A172 (cell line): ENCODE measurements at places on chromosomes 3 and 15. TPM values are rescaled to one million over a fixed set of nuclear protein-coding genes. Genes with fewer than 3 reads are reported as not detected.

Gene CLDN11
- total RNA-seq, result not detected in 2 replicates

DNA sequence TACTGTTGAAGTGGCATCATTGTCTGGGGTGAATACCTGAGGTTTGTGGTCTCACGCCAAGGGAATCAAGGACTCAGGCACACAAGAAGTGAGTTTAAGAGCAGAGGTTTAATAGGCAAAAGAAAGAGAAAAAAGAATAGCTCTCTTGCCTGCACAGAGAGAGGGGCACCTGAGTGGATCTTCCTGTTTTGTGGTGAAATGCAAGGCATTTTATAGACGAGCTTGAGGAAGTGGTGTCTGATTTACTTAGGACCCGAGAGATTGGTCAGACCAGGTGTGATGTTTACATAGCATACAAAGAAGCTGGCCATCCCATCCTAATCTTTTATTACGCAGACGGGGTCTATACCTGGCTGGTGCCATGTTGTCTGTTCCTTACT lies 13.2 kb downstream of the CCR5 start:
- no peak for DNase-seq

DNA sequence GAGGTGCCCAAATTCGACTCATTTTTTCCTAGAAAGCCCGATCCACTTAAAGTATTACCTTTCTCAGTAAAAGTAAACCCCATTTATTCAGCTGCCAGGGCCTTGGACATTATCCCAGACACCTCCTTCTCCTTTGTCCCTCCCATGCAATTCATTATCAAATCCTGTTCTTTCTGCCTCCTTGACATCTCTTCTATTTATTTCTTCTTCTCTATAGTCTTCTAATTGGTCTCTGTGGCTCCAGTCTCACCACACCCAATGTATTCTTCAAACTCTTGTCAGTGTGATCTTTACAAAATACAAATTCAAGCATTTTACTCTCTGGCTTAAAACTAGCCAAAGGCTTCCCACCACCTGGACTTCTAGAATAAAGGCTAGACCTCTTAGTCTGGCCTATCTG lies 120.3 kb downstream of the IL20RB start:
- no peak for DNase-seq

Gene PARP3
- 41.4 and 45.4 TPM in 2 replicates for total RNA-seq

DNA sequence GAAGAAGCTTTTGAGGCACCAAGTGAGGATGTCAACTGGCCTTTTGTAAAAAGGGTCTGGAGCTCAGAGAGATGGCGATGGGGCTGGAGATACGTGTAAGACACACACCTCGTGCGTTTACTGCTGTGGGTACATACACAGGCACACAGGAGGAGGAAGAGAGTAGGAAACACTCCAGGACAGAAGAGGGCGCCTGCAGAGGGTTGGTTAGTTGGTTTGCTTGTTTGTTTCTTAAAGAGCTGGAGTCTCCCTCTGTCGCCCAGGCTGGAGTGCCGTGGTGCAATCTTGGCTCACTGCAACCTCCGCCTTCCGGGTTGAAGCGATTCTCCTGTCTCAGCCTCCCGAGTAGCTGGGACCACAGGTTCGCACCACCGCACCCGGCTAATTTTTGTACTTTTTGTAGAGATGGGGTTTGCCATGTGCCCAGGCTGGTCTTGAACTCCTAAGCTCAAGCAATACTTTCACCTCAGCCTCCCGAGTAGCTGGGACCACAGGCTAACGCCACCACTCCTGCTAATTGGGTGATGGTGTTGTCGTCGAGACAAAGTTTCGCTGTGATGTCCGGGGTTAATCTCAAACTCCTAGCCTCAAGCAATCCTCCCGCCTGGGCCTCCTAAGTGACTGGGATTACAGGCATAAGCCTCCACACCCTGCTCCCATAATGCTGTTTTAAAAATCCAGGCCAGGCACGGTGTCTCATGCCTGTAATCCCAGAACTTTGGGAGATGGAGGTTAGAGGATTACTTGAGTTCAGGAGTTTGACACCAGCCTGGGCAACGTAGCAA lies 1.3 kb upstream of the PRR20G start:
- DNase-seq, result no peak

Gene SOX2
- total RNA-seq, result 3.4 and 4.3 TPM in 2 replicates

- DNase-seq, result no peak
These were observed 125.3 kb upstream of the THBS1 start for GRCh38 chr15:39455471-39455991.

DNA sequence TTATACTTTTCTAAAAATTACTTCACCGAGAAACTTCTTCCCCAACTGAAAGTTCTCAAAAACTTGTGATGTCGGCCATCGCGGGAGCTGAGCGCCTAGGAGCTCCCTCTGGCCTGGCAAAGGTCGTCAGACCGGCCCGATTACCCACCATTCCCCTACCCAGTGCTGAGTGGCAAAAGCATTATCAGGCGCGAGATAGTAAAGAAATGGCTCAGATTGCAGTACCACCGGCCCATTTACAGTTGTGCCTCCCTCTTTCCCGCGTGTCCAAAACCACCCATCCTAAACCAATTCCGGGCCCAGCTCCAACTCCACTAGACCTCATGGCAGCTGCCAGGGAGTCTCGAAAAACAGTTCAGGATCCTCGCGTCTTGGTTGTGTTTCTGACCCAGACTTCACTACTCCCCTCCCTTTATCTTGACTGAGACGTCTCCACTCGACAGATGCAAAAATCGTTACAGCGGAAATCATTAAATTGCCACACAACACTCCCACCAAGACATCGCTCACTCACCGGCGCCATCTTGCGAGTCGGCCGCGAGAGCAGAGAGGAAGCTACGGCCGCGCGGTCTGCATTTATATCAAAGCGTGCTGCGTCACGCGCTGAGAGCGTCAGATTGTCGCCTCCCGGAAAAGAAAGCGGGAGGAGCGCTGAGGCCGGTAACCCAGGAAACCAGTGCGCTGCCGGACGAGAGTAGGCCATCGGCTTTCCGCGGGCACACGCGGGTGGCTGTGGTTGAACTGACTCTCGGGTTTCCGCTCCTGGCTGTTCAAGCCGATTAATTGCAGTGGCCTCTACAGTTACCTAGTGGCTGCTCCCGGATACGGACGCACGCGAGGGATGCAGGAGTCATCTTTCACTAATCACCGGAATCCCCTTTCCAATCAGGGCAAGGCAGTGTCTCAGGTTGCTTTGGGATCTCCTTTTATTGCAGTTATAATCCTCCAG lies at the start of gene RPL22L1:
RPL22L1 (minus strand) TSS at position 551 of the 949 bp plus-strand sequence; CDS start at position 523, 28 bp downstream.
- peak; percentile 96 for DNase-seq

Gene DNASE1L3
- total RNA-seq, result not detected in 2 replicates

DNA sequence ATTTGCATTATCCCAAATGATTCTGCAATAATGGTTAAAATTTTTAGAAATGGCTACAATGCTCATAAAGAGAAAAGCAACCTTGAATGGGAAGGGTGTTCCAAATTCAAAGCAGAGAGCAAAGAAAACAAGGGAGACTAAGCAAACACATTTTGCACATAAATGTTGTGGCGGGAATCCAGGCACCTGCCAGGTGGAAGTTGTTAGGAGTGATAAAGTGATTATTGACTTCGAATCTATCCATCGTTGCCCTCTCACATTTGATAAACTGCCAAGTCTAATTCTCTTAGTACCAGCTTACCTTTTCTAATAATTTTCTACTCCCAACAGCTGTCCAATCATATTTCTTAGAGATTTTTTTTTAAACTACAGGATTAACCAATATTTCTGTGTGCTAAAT lies 244.5 kb downstream of the CACNA2D3 start:
- no peak for DNase-seq

Gene NEDD4
- 60.2 and 60.8 TPM in 2 replicates for total RNA-seq

Gene TMEM87A
- 57.1 and 57.2 TPM in 2 replicates for total RNA-seq

DNA sequence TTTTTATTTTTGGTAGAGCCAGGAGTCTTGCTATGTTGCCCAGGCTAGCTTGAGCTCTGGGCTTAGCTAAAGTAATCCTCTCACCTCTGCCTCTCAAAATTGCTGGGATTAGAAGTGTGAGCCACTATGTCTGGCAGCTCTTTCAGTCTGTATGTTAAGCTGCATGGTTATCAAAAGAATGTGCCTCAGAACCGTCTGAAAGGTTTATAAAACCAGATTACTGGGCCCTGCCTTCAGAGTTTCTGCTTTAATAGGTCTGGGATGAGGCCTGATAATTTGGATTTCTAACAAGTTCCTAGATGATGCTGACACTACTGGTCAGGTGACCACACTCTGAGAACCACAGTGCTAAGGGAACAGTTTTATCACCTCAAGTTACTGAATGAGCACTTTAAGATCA lies 34.6 kb downstream of the SENP5 start:
- no peak for DNase-seq

- no peak for DNase-seq
These were observed 40.8 kb downstream of the POLR2M start for GRCh38 chr15:57747206-57747896.

- peak; percentile 67 for DNase-seq
These were observed 28.5 kb downstream of the SHC4 start for GRCh38 chr15:48935236-48935635.
